ENCODE measurements at places on chromosomes 6 and 20. TPM values are rescaled to one million over a fixed set of nuclear protein-coding genes. Genes with fewer than 3 reads are reported as not detected.

Gene ZFP57
- polyA plus RNA-seq, result not detected

Gene ARFGEF3
- 0.06 TPM for polyA plus RNA-seq

Gene HLA-DQB2
- not detected for polyA plus RNA-seq

GRCh38 chr6:116586276-116586675 lies 15.0 kb downstream of the RWDD1 start:
- DNase-seq, result no peak
- no peaks in the 10 kb centered on the region for H3K4me1 ChIP-seq
- no peak overlapping the region for H3K27ac ChIP-seq
- H3K4me3 ChIP-seq, result no peak overlapping the region
- no peaks in the 10 kb centered on the region for H3K27me3 ChIP-seq

DNA sequence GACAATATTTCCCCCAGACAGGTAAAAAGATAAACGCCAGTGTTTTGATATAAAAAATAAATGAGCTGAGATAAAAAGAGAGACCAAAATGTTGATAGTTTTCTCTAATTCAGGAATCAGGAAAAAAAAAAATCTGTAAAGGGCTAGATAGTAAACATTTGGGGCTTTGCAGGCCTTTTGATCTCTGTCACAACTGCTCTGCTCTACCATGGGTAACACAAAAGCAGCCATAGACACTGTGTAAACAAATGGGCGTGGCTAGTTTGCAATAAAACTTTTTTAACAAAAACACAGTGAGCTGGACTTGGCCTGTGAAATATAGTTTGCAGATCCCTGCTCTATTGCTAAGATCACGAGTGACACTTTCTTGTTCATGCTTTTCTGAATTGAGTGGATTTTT lies 219.1 kb upstream of the STXBP5 start:
- H3K27ac ChIP-seq, result no peak overlapping the region
- no peaks in the 10 kb centered on the region for H3K27me3 ChIP-seq
- H3K4me3 ChIP-seq, result no peak overlapping the region
- H3K36me3 ChIP-seq, result no peaks in the 10 kb centered on the region
- no peaks in the 10 kb centered on the region for H3K4me1 ChIP-seq
- DNase-seq, result no peak

- DNase-seq, result no peak
- H3K4me1 ChIP-seq, result no peaks in the 10 kb centered on the region
- H3K36me3 ChIP-seq, result no peaks in the 10 kb centered on the region
Measured at GRCh38 chr20:23334111-23334510, 16.5 kb upstream of the NXT1 start.

- no peak overlapping the region for H3K4me3 ChIP-seq
- no peaks in the 10 kb centered on the region for H3K4me1 ChIP-seq
- H3K27ac ChIP-seq, result no peak overlapping the region
- DNase-seq, result no peak
Measured at GRCh38 chr6:90383196-90383822, 86.7 kb upstream of the BACH2 start.

All from liver (tissue), 10 donors.